SK-N-DZ (cell line): ENCODE measurements at places on chromosomes 7 and 10.

DNA sequence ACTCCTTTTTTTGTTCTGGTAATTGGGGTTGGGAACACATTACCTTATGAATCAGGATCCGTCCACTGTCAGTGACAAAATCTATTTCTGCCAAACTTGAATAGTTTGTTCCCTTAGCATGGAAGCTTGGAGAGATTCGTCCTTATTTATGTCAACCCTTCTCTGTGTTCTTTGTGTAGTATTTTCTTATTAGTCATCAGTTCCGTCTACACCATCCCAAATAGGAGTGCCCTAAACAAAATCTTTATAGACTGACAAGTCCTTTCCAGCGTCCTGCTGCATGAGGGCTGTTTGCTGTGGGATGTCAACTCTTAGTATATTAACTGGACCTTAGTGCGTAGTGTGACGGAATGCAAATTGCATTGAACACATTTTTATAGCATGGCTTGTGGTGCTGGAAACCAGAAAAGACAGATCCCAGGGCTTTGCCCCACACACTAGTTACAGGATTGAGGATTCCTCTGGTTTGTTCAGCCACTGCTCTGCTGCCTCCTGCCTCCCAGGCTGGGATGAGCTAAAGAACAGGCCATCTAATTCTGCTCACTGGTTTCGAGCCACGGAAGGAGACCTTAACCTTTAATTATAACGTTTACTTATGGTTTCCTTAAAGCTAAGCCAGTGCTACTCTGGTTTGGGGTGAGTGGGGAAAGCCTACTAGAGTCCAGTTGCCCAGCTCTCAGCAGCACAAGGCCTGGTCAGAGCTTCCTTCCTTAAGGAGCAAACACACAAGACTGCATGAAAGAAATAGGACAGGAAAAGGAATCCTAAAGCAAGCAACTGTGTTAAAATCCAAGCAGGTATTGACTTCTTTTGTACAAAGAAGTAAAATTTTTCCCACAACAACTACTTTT is 194.4 kb downstream of the CCSER2 start:
- DNase-seq = no peak

DNA sequence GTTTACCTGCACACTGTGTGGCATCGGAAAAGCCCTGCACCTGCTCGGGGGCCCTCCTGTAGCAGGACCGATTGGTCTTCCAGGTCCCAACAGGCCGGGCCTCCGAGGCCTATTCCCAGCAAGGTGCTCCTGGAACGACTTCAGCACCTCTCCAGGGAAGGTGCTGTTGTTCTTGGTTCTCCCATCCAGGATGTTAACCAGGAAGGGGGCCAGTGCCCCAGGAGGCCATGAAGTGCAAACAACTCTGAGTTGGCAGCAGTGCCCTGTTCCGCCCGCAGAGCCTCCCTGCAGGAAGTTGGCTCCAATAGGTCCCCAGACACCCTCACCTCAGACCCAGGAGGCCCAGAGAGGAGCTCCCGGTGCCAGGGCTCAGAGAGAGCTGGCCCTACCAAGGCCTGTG is 64.0 kb upstream of the DUSP5 start:
- DNase-seq = no peak

GRCh38 chr10:88849234-88849633 is 2.4 kb downstream of the ANKRD22 start:
- DNase-seq = no peak

DNA sequence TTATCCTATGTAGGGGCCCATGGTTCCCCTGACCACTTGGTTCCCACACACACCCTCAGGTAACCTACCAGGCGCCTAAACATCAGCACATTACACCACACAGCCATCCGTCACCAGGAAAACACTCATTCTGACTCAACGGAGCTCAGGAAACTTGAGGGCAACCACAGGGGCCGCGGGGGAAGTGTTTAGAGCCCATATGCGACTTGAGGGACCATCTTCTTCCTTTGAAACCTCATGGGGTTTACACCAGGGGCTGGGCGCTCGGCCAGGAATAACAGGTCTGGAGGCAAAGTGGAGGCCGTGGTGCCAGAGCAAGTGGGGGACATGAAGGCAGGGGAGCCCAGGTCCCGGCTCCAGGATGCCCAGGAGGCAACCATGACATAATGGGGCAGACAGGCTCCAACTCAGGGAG is 1.5 kb downstream of the STX1A start:
- DNase-seq = no peak

- DNase-seq = no peak
Observed at GRCh38 chr7:148708026-148708885, 9.6 kb downstream of the CUL1 start.

DNA sequence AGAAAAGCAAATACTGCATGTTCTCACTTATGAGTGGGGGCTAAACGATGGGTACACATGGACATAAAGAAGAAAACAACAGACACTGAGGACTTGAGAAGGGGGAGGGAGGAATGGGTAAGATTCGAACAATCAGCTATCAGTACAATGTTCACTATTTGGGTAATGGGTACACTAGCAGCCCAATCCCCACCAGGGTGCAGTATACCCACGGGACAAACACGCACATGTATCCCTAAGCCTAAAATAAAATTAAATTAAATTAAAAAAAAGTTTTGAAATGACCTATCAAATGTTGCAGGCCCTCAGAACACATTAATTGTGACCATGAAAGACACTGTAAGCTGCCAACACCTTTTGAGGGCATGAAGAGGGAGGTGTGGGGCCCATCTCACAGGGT is 316.0 kb downstream of the WDR37 start:
- no peak for DNase-seq

DNA sequence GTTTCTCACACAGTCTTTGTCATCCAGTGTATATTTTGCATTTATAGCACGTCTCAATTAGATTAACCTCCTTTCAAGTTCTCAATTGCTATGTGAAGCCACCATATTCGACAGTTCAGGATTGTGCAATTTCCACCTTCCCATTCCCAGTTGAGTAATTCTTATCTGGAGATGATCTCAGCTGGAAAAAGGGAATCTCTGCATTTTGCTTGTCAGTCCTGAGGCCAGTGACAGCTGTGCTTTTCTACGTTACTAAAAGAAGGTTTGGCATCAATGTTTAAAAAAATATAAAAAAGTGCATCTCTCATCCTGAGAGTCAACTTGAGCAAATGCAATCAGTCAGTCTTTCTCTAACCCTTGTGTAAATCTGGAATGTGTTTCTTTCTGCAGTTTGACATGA is 247.7 kb downstream of the PRKG1 start:
- peak; percentile 14 for DNase-seq

DNA sequence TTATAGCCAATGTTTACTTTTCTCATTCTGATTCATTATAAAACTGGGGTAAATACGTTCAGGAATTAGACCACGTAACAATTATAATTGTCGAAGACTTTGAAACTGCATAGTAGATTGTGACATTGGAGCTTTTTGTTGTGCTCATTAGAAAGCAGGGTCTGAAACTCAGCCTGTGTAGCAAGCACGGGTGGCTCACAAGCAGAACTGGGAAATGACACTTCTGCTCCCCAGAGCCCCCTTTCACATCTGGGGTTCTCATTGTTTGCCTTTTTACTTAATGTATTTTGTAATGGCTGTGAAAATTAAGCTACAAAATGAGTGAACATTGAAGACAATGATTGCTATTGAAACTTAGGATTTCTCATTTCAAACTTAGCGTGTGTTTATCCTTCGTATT is 72.9 kb downstream of the CDHR3 start:
- DNase-seq = no peak

GRCh38 chr10:42553064-42553407 is 85.3 kb downstream of the ZNF33B start:
- DNase-seq = no peak

DNA sequence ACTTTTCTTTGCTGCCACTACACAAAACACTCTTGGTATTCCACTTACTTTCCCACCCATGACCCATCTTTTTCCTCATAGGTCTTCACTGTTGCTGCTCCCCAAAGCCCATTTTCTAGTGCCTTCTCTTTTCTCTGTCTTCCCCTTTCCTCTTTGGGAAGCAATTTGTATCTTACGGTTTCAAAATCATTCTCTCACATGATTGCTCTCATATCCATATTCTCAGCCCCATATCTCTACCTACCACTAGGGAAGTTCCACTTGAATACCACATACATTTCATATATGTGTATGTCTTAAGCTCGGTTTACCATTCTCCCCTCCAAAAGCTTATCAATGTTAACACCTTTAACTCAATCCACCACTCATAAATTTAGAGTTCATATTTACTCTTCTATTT is 3.2 kb upstream of the UBE2D1 start:
- no peak for DNase-seq

DNA sequence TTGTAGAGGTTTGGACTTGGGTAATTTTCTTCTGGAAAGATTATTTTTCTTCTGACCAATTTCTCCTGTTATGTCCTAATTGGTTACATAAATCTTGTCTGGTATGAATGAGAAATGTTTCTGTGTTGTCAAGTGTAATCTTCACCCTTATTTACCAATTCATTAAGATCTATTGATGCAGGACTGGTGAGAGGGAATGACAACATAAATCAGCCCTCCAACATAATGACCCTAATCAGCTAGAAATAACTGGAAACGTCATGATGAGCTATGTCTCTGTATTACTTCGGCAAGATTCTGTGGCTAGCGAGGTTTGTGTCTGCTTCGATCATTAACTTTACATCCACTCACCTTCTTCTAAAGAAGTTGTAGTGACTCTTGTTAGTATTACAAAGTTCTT is 3.5 kb downstream of the FOXP2 start:
- DNase-seq = peak; percentile 29

- DNase-seq = no peak
Observed at GRCh38 chr7:31493714-31494181, 20.1 kb upstream of the ITPRID1 start.

DNA sequence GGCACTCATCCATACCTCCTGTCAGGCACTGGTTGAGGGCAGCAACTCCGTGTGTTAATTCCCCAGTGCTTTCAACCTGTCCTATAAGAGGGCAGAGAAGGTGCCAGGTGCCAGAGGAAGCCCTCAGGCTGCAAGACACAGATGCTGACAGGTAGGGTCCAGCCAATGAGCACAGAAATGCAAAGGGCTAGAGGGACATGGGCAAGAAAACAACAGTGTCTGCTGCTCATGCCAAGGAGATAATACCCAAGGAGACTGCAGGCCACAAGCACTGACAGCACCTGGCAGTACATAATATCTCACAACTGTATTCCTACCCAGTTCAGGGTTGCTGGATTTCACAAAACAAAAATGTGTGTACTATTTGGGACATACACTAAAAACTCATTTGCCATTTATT is 38.4 kb upstream of the TM9SF3 start:
- DNase-seq = no peak

GRCh38 chr10:78815702-78816334 is 252.9 kb upstream of the ZMIZ1 start:
- DNase-seq = no peak

- no peak for DNase-seq
Observed at GRCh38 chr7:47233996-47234395, 347.9 kb downstream of the TNS3 start.

- no peak for DNase-seq
Observed at GRCh38 chr7:50397971-50398324, 52.2 kb downstream of the FIGNL1 start.

DNA sequence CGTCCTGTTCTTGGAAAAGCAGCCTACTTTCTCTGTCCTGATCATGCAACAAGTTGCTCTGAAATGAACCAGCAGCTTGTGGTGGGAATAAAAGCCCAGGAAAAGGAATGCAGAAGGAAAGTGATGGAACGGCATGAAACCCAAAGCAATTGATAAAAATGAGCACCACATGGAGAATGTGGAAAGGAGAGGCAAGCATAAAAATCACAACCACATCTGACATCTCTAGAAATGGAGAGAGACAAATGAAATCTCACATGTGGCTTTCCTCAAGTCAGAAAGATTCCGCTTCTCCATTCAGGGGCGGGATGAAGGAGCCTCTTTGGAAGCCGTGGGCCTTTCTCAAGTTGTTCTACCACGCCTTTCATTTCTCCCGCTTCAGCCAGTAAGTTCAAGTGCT is 631.7 kb upstream of the GALNT17 start:
- DNase-seq = no peak

DNA sequence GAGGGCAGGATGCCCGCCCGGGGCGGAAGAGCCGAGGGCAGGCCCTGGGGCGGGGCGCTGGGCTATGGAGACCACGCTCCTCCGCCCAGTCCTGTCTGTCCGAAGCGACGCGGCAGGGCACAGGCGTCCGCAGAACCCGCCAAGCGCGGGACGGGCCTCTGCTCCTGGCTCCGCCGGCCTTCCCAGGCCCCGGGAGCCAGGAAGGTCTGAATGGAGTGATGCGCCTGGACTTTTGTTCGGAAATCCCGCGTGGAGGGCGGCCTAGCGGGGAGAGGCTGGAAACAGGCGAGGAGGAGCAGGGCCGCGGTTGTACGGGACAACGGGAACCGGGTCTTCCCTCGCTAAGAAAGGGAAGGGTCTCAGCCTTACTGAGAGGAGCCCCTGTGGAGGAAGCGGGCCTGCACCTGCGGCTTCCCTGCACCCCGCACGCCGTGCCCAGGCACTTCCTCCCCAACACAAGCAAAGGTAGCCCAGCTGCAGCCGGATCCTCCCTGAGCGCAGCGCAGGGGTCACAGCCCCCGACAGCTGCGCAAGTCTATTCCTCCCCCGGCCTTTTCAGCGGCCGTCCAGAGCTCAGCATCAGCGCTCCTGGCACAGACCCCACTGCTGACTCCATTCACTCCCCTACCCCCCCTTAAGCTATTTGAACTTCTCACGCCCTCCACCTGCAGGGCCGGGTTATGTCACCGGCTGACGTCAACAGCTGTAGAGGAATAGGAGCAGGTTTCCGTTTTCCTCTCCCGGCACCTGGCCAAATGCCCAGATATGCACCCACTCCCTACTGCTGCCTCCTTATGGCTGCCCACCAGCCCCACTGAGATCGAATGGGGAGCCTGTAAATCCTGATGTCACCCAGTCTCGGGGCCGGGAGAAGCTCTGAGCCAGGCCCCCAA is 143.2 kb upstream of the RET start:
- DNase-seq = peak; percentile 16

- DNase-seq = peak; percentile 37
Observed at GRCh38 chr7:16982640-16983350, 101.0 kb upstream of the AGR3 start.

DNA sequence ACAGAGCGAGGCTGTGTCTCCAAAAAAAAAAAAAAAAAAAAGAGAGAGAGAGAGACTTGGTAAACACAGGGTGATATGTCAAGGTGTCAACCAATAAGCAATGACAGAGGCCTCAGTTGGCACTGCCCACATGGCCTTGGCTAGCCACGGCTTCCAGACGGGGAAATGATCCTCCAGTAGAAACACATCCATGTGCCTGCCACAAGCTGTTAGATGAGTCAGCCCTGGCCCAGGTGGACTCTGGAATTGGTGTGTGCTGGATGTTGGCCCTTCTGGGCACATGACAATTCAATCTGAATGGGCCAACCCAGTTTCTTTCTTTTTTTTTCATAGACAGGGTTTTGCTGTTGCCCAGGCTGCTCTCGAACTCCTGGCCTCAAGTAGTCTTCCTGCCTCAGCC is 13.7 kb downstream of the RFC2 start:
- DNase-seq = no peak

GRCh38 chr10:123331438-123331837 is 177.2 kb downstream of the BUB3 start:
- no peak for DNase-seq
